Stimulated activated CD8-positive, alpha-beta memory T cell treated with anti-CD3 and anti-CD28 coated beads, Interleukin-4, amount 100 ng/mL, for 4 hours (primary cell): ENCODE measurements at places on chromosomes 12 and 14.
A peak's percentile ranks its signal among the peaks of the same experiment; 100 is the strongest.

DNA sequence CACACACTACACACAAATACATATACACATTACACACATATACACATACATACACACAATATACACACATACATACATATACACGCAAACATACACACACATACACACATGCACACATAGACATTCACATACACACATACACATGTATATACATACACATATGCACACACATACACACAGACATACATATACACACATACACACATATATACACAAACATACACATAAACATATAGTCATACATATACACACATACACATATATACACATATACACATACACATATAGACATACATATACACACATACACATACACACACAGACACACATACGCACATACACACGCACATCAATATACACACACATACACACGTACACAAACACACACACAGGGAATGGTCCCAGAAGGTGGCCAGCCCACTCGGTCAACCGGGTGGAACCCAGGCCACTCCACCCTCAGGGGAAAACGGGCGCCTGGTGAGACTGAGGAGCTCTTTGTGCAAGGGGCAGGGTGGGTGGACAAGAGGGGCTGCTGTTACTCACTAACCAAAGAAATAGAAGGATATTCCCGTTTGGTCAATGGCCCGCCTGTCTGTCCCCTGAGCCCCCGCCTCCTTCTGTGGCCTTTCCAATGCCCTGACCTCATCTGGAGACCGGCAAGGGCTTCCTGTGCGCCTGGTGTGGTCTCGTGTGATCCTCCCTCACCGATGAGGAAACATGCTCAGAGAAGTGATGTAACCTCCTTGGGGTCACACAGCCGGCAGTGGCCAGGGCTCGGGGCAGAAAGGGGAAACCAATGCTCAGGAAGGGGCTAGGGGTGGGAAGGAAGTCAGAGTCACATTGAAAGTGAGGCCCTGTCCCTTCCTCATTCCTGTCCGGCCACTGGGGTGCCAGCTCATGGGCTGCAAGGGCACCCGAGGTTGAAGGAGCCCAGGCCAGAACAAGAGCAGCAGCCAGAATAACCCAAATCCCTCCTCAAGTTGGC lies 5.3 kb downstream of the TRPV4 start:
- DNase-seq, result no peak

- DNase-seq, result no peak
These were observed 4.8 kb downstream of the TNFAIP2 start for GRCh38 chr14:103127861-103128598.

DNA sequence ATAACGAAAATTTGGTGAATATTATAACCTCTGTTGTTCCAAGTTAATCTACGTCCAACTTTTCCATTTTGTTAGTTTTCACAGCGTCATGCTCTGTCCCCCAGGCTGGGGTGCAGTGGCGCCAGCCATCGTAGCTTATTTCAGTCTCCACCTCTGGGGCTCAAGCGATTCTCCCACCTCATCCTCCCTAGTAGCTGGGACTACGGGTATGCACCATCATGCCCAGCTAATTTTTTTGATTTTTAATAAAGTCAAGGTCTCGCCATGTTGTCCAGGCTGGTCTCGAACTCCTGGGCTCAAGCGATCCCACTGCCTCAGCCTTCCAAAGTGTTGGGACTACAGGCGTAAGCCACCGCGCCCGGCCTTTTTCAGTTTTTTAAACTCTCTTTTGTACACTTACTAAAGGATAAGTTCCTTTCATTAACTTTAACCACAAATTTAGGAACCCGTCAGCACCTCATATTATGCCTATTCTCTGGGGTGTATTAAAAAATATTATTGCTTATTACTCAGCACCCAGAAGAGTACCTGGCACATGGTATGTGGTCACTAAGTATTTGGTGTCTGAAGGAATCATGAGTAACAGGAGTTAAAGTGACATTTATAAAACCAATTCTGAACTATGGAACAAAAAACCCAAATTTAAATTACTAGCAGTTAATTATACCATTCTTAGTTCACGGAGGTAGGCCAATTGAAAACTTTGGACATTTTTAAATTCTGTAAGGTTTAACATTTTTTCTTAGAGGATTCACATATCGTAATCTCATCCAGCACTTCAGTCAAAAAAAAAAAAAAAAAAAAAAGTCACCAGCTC lies 925 bp upstream of the MIPOL1 start:
- no peak for DNase-seq

DNA sequence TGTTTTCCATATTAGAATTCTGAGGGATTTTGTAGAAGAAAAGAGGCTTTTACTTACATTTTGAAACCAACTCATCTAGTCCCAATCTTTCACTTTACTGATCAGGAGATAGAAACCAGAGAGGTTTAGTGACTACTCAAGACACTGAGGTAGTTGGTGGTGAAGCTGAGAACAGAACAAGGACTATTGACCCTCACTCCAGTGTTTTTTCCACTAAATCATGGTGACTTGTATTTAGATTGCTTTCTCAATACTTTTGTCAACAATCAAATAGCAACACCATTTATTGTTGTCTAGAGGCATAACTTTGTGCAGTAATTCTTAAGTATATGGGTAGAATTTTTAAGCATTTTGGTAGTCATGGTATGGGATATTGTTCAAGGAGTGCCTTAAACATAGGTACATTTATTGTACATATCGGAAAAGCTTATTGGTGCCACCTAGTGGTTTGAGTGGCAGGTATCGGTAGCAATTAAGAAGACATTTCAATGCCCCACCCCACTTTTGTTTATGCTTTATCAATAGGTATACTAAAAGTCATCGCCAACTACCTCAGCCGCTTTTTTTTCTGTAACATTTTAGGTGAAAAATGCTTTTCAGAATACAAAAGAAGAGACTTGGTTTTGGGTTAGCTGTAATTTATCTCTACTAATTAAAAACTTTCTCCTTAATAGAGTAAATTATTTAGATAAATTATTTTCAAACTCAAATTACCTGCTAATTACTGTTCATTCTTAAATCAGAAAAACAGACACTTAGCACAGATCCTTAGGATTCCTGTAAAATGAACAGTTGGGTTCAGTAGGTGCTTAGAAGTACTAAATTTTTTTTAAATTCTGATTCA lies 47.3 kb upstream of the PAWR start:
- no peak for DNase-seq

DNA sequence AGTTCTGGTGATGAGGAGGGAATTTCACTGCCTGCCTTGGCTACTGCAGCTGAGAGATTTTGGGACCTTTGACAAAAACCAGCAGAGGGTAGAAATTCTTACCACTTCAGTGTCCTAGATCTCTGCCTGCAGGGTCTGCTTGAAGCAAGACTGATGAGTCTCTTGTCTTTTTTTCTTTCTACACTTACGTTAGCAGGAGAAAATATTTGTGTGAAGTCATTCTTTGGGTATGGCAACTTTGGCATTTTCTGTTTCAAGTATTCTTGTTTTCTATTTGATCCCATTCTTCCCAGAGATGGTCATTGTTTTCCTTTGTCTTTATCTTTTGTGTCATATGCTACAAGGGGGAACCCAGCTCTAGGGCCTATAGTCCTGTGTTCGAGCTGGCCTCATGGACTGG lies 65.6 kb upstream of the FERMT2 start:
- DNase-seq, result no peak

- DNase-seq, result no peak
These were observed 68.5 kb downstream of the RNF34 start for GRCh38 chr12:121468499-121468801.

DNA sequence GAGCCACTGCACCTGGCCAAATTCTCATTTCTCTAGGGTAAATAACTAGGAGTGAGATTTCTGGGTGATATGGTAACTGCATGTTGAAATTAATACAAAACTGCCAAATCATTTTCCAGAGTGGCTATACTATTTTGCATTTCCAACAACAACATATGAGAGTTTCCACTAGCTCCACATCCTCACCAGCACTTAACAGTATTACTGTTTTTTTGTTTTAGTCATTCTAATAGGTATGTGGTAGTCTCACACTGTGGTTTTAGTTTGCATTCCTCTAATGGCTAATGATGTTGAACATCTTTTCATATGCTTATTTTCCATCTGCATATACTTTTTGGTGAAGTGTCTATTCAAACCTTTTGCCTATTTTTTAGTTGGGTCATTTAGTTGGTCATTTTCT lies 5.8 kb upstream of the ZFP36L1 start:
- no peak for DNase-seq

- peak; percentile 65 for DNase-seq
These were observed 20.4 kb downstream of the BATF start for GRCh38 chr14:75542588-75543091.

DNA sequence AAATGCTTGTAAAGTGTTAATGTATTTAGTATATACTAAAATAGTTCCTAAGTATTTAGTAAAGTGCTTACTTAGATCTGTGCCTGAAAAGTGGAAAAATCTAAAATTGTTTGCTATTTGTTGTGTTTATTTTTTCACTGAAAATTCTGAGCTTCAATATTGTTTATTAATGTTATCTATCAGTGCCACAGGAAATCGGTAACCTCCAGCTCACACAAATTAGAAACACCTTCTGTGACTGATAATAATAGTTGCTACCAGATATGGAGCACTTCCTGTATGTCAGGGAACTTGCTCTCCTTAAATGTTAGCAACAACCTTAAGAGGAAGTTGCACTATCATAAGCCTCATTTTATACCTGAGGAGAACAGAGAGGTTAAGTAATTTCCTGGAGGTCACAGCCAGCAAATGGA lies 723 bp upstream of the LRP10 start:
- DNase-seq, result no peak

- DNase-seq, result no peak
These were observed 305.1 kb downstream of the TTC6 start for GRCh38 chr14:37900561-37900960.

GRCh38 chr14:36289954-36290353 lies 30.5 kb downstream of the MBIP start:
- no peak for DNase-seq

GRCh38 chr12:101697197-101697929 lies at the start of gene CHPT1:
TSS of gene CHPT1 (plus strand) at chr12:101697640. CDS start at chr12:101697862, 222 bp downstream.
- peak; percentile 9 for DNase-seq

DNA sequence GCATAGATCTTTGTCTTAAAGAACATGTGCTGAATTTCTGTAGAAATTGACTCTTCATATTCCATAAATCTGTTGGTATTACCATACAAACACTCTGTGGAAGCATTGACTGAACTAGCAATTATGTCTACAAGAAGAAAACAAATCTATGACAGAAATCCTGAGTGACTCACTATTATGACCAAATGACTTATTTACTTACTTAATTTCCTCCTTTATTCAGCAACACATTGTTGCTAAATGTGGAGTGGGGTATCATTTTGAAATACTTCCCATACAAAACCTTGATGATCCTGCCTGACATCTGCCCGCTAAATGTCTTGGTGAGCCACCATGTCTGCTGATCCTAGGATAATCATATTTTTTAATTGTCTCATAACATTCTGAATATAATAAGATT lies 99.1 kb upstream of the SLCO1C1 start:
- no peak for DNase-seq

- no peak for DNase-seq
These were observed 642.7 kb downstream of the DIO2 start for GRCh38 chr14:79568594-79568993.

GRCh38 chr14:79599239-79599638 lies 612.1 kb downstream of the DIO2 start:
- DNase-seq, result no peak

DNA sequence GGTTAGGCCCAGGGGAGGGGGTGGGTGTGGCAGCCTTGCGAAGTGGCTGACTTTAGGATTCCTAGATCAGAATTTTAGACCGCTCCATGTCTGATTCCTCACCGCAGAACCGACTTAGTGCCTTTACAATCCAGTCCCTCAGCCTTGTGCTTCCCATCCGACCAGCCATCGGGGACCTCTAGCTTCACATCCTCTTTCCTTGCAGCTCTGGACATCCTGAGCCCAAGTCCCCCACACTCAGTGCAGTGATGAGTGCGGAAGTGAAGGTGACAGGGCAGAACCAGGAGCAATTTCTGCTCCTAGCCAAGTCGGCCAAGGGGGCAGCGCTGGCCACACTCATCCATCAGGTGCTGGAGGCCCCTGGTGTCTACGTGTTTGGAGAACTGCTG lies 557 bp downstream of the COPS7A start:
- no peak for DNase-seq

DNA sequence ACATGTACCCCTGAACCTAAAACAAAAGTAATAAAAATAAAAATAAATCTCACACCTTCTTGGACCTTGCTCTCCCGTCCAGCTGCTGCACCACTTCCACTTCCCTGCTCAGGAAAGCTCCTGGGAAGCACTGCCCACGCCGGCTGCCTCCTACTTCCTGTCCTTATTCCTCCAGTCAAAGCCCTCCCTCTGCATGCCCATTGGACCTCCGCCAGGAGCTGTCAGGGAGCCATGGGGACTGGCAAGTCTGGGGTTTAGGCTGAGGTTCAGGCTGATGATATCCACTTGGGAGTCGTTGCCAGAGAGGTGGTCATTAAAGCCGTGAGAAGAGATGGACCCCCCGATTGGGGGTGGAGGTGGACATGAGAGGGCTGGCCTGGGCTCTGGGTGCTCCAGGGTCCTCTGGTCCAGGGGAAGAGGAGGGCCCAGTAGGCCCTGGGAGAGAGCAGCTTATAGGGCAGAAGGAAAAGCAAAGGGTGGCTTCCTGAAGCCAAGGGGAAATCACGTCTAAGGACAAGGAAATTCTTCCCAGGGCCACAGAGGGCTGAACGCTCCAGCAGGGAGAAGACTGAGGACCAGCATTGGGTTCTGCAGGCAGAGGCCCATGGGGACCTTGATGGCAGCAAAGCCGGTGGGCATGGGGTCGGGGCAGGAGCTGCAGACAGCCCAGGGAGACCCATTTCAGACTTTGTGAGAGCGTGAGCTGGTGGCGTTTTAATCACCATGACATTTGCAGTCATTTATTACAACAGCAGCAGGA lies 78.7 kb downstream of the FZD10 start:
- no peak for DNase-seq

- DNase-seq, result peak; percentile 78
These were observed 26.6 kb upstream of the KLRB1 start for GRCh38 chr12:9634177-9634803.

DNA sequence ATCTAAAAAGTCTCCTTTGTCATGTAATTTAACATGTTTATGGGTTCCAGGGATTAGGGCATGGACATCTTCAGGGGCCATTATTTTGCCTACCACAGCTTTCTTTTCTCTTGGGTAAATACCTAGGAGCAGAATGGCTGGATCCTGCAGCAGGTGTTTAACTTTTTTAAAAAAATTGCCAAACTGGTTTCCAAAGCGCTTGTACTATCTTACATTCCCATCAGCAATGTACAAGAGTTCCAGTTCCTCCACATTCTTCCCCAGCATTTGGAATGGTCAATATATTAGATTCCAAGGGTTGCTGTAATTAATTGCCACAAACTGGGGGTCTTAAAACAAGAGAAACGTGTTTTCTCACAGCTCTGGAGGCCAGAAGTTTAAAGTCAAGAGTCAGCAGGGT lies 27.7 kb upstream of the MYL2 start:
- DNase-seq, result no peak

GRCh38 chr14:95318399-95319311 lies 1.1 kb downstream of the CLMN start:
- DNase-seq, result no peak

DNA sequence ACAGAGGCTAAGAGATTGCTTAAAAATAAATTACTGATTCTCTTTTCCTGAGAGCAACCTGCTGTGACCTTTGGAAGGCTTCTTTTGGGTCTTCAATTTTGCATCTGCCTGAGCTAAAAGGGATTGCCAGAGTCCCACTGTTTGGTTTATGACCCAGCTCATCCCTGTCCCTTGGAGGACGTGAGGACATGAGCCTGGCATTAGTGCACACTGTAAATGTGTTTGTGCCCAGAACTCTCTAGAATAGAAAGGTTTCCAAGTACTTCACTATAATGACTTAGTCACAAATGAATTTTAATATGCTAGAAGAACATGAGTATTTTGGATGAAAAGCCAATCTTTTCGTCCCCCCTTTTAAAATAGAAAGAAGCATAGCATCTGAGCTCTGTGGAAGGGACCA lies 47.1 kb upstream of the CDKN3 start:
- no peak for DNase-seq
